Right renal cortex interstitium (tissue), 3 donors: ENCODE measurements at places on chromosomes 3 and 15. TPM values are rescaled to one million over a fixed set of nuclear protein-coding genes. Genes with fewer than 3 reads are reported as not detected.

GRCh38 chr3:172607305-172608121, 84.3 kb upstream of the TNFSF10 start:
- DNase-seq, result no peak

TRA2B gene
- 276 TPM for polyA plus RNA-seq

DNA sequence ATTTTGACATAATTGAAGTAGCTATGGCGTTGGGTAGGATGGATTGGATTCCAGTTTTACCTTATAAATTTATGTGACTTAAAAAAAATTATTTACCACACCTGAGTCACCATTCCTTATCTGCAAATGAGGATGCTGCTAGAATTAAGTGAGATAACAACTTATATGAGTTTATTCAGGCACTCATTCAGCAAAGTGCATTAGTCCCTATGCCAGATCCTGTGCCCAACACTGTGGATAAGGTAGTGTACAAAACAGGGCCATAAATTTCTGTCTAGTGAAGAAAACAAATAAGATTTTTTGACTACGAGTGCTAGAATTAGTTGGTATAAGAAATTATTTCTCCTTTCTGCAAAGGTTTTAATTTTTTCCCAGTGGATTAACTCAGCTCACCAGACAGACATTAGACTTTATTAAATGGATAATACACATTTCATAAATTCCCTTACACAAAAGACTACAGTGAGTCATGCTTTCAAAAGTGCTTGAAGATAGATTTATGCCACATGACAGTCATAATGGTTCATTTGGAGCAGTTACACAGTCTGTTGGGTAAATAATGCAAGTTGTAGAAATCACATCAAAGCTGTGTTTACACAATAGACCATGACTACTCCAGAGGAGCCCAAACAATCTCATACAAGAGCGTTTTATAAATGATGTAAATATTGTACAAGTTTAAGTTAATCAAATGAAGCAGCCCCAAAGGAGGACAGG, 129.9 kb upstream of the TGFBR2 start:
- no peak for DNase-seq

GRCh38 chr3:143315766-143316165, 196.2 kb downstream of the CHST2 start:
- no peak for DNase-seq

GRCh38 chr3:78398401-78398800, 1358.5 kb downstream of the ROBO2 start:
- no peak for DNase-seq

GRCh38 chr3:171503817-171504216, 43.6 kb upstream of the TNIK start:
- DNase-seq, result no peak

DNA sequence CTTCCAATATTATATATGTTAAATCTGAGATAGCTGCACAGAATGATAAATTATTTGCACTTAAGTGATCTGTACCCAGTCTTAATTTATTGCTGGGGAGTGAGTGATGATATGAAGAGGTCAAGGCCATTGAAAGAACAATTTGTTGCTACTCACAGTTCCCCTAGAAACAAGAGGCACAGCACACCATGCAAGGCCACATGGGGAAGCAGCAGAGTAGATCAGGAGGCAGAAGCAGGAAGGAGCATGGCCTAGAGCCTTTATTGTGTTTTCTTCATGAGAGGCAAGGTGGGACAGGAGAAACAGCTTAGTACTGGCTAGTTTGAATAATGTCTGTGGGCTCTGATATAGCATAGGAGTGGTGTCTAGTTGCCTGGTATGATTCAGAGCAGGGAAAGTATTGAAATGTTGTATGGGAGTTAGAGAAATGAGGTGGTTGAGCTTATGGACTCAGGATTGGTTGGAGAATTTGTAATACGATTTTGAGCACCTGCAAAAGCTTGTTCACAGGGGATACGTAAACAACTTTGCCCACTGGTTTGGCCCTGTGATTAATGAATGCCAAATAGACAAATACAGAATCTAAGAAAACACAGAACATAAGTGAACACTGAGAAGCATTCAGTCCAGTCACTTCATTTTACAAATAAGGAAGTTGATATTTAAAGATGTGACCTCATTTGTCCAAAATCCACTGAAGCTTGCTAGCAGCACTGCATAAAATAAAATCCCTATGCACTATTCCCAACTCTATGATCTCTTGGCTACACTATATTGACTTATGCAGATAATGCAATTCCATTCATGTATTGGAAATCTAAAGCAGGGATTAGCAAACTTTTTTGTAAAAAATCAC, 71.7 kb downstream of the TMCO5A start:
- no peak for DNase-seq

PRSS50 gene
- polyA plus RNA-seq, result 2.0 TPM

SV2B gene
- polyA plus RNA-seq, result 0.86 TPM

NANOGP8 gene
- 0.21 TPM for polyA plus RNA-seq

AHSG gene
- polyA plus RNA-seq, result 2.7 TPM

GAP43 gene
- 0.37 TPM for polyA plus RNA-seq

ERICH6 gene
- 0.50 TPM for polyA plus RNA-seq

DNA sequence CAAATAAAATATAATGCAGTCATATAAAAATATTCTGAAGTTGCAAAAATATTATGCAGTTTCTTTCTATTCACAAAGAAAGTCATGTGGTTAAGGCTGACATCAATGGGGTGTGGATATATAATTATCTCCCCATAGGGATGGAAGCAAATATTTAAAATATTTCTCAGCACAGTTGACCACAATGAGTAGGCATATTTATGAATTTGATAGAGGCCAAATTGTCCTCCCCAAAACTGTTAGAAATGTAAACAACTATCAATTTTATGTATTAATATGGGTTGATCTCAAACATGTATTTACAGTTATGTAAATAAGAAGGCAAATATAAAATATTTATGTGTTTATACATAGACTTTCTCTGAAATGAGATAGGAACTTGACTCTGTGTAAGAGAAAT, 246.0 kb upstream of the CBLB start:
- DNase-seq, result no peak

GRCh38 chr3:185968168-185968567, 30.4 kb upstream of the TRA2B start:
- DNase-seq, result no peak

DNA sequence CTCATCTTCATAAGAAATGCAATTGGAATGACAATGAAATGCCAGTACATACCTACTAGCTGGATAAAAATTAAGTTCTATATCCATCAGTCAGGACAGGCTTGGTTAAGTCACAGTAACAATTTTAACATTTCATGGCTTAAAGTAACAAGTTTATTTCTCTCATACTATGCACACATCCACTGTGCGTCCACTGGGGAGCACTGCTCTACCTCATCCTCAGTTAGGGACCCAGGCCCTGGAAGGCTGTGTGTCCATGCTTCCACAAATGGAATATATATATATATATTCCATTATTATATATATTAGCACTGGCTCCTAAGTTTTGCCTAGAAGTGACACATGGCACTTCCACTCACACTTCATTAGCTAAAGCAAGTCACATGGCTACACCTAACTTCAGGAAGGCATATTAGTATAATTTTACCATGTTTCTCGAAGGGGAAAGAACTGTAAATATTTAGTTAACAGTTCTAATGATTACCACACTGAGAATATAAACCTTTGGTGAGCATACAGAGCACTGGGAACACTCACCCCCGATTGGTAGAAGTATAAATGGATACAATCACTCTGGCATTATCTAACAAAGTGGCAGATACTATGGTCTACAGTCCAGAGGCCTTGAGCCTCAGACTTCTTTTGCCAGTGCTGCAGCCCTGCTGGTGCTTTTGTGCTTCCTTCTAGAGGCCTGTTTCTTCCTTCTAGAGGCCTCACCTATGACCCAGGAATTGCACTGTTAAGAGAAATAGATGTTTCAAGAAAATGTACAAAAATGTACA, 28.6 kb downstream of the AP3S2 start:
- no peak for DNase-seq

DNA sequence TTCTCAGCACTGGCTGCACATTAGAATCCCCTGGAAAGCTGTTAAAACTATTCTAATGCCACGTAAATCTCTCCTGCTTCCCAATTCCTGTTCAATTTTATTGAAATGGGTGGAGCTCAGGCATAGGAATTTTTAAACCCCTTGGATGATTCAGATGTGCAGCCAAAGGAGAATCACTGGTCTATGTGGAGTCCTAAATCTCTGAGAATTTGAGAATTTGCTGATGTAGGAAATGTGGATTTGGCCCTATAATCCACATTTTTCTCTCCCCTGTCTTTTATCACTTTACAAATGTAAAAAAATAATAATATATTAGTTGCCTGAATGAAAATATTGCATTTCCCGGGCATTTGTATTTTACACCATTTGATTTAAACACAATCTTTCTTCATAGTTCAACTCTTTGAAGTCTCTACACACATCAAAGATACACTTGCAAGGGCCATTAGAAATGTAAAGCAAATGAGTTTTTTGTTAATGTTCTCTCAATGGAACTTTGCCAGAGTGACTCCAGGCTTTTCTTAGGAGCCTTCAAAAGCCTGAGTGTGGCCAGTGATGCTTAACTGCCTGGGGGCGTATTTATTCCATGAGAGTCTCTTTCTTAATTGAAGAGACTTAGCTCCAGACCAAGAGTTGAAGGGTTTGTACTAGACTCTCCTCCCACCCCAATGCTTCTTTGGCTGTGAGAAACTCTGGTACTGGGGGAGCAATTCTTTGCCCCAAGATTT, 48.8 kb upstream of the PTX3 start:
- peak; percentile 32 for DNase-seq

DNA sequence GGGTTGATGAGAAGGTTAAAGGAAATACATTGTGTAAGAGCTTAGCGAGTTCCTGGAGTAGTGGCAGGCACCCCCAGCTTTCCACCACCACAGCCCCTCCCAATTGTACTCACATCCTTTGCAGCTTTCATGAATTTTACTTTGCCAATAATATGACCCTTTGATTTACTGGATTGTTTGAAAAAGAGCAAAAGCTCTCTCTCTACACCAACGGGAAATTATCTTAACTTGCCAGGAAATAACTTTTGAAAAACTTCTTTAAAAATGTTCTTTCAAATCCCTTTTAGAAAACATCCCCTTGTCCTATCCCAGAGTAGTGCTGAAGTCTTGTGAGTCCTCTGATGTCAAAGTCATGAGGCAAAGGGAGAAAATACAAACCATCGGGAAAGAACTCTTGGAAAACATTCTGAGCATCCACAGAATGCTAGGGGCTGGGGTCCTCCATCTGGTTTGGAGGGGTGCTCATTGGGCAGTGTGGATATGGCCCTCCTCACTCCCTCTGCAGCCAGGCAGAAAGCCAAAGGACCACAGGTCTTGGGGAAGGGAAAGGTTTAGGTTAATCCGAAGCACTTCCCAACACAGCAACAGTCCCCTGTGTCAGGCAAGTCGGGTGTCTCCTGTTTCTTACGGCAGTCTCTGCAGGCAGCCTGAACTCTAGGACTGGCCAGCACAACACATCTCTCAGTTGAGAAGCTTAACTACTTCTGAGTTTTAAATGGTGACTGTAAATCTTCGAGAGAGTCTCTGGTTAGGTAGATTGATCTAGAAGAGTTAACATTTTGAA, 36.5 kb downstream of the BOC start:
- no peak for DNase-seq

IQCF5 gene
- not detected for polyA plus RNA-seq

PLXNB1 gene
- 150 TPM for polyA plus RNA-seq

GRCh38 chr15:79051941-79052731, 38.4 kb downstream of the RASGRF1 start:
- DNase-seq, result no peak

GOLGA8G gene
- not detected for polyA plus RNA-seq

ZNF710 gene
- 16.9 TPM for polyA plus RNA-seq

ITIH1 gene
- polyA plus RNA-seq, result not detected

- no peak for DNase-seq
These were observed 15.0 kb downstream of the ANKDD1A start for GRCh38 chr15:64926661-64927060.

GRCh38 chr3:152472672-152472954, 203.9 kb downstream of the MBNL1 start:
- no peak for DNase-seq

C15orf62 gene
- polyA plus RNA-seq, result 1.7 TPM

MINAR1 gene
- polyA plus RNA-seq, result 1.2 TPM

TF gene
- 4.3 TPM for polyA plus RNA-seq

DNA sequence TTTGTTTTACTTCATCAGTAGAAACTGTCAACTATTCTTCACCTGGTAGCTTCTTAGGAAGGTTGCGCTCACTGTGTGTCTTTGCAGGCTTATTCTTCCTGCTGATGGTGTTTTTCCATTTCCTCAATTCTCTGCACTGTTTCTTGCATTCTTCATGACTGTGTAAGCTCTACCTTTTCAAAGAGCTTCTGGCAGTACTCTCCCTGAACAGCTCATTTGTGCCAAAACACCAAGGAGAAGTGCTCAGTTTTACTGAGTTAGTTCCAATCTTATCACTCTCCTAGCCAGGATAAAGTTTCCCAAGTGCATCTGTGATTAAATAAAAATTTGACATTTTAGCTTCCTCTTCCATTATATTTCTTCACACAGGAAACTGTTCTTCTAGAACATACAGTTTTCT, 339.8 kb downstream of the EPHA3 start:
- no peak for DNase-seq

- no peak for DNase-seq
These were observed 196.2 kb downstream of the TUSC7 start for GRCh38 chr3:116905794-116906193.

- no peak for DNase-seq
These were observed 37.8 kb upstream of the IL20RB start for GRCh38 chr3:136919799-136920580.

RBP2 gene
- polyA plus RNA-seq, result 0.24 TPM

DNA sequence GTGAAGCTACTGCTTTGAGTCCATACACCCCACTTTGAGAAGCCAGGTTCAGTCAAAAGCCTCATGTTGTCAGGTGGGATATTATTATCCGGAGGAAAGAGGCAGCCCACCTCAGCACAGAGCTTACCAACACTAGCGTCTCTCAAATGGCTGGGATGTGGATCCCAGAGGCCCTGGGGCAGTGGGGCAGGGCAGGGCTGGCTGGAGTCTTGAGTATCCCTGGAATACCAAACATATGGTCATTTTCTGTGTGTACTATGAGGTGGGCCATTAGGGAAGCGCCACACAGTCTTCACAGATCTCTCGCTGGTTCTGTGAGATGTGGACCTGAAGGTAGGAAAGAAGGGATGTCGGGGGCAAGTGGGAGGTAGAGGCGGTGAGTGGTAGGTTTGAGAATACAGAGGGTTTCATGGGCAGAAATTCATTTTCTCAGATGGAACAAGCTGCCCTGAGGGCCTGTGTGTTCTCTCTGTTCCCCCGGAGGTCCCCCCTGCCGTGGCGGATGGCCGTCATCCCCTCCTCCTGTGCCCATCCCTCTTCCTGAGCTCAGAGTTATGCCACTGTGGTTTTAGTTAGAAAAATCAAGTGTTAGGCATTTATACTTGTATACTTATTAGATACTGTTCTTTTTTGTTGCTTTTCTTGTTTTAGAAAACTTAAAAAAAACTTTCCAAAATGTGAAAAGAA, 66.4 kb downstream of the USP13 start:
- DNase-seq, result no peak

KIF15 gene
- 30.2 TPM for polyA plus RNA-seq

DNA sequence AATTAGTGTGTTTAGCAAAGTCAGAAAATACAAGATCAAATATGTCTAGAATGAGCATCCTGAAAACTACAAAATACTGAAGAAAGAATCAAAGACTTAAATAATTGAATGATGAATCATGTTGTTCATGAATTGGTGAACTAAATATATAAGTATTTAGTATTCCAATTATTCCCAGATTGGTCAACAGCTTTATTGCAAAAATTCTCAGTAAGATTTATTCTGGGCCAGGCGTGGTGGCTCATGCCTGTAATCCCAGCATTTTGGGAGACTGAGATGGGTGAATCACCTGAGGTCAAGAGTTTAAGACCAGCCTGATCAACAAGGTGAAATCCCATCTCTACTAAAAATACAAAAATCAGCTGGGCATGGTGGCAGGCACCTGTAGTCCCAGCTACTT, 250.0 kb upstream of the NECTIN3 start:
- DNase-seq, result no peak

- DNase-seq, result no peak
These were observed 674.5 kb upstream of the NECTIN3 start for GRCh38 chr3:110397115-110397514.
